ENCODE measurements at places on chromosomes 7 and 10. TPM values are rescaled to one million over a fixed set of nuclear protein-coding genes. Genes with fewer than 3 reads are reported as not detected.

- no peak for DNase-seq
These were observed 26.4 kb downstream of the DRGX start for GRCh38 chr10:49369216-49370162.

- no peak for DNase-seq
These were observed 4.7 kb downstream of the STOX1 start for GRCh38 chr10:68831961-68832455.

DNA sequence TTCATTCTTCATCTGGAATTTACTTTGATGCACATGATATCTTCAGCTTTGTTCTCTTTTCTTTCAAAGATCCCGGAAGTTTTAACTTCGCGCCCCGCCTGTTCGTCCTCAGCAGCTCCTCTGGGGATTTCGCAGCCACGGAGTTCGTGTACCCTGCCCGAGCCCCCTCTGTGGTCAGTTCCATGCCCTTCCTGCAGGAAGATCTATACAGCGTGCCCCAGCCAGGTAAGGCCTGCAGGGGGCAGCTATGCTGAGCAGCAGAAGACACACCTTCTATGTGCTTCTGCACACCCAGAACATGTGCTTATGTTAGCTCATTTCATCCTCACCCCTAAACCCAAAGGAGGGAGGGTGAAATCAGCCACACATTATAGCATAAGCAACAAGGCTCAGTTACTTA, 79.7 kb upstream of the LYZL2 start:
- DNase-seq, result no peak

GRCh38 chr7:131066635-131067034, 261.0 kb upstream of the MKLN1 start:
- no peak for DNase-seq

The FFAR4 gene
- total RNA-seq, result 0.07 TPM
